ENCODE measurements at places on chromosomes 16 and 17. TPM values are rescaled to one million over a fixed set of nuclear protein-coding genes. Genes with fewer than 3 reads are reported as not detected.

CALB2 gene
- total RNA-seq, result 1.6 TPM

PLA2G10 gene
- total RNA-seq, result not detected

FOXF1 gene
- total RNA-seq, result 8.2 TPM

VWA3A gene
- total RNA-seq, result not detected

DRC3 gene
- 0.63 TPM for total RNA-seq

KRT12 gene
- not detected for total RNA-seq

ETV4 gene
- 210 TPM for total RNA-seq

OTOP2 gene
- not detected for total RNA-seq

ABCA3 gene
- 11.7 TPM for total RNA-seq

RAPGEFL1 gene
- total RNA-seq, result 2.9 TPM

DPEP2 gene
- total RNA-seq, result not detected

DNA sequence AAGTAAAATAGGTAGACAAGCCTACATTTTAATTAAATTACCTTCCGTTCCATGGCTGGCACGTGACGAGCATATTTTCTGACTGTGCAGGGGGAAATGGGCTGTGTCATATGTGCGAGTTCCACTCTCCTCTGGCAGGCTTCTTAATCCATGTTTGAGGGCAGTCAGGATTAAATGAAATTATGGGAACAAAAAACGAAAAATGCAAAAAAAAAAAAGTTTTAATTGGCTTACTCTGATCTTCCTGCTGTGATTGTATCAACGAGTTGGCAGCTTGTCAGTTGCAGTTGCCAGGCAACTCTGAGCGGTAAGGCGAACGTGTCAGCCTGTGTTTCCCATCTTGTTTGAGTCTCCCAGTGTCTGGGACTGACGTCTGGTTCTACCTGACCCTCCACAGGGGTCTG, 302.9 kb upstream of the XYLT1 start:
- no peak for DNase-seq

DNA sequence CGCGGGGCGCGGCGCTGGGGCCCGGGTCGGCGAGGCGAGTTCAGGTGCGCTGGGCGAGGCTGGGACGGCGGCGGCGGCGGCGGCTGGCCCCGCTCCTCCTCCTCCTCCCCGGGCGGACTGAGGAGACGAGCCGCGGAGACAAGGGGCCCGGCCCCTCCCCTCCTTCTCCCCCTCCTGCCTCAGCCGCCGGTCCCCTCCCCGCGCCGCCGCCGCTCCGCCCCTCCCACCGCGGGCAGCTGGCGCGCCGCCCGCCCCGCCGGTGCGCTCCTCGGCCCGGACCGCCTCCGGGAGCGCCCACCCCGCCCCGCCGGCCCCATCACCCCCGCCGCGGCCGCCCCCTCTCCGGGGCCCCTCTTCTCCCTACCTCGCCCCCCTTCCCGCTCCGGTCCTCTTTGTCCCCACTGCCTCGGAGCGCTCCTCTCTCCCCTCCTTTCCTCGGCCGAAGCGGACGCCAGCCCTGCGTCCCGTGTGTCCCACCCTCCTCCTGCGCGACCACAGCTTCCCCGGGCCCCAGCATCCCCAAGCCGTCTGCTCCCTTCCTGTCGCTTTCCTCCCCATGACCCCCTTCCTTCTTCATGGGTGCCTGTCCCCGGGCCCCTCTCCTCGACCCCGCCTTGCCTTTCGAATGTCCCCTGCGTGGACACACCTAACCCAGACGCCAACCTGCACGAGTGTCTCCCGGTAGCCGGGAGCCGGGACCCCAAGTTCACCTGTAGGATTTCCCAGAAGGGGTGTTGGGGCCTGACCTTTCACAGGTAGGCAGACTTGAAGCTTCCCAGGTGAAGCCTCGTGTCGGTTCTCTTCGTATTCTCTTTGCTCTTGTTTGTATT, at the start of gene TOX3:
Gene TOX3, minus strand, starts transcription at position 140 of the 830 bp plus-strand sequence. CDS start 420 bp downstream, outside the sequence.
- no peak for DNase-seq

- DNase-seq, result no peak
These were observed 95.6 kb downstream of the GRIN2A start for GRCh38 chr16:10086620-10087019.

GRCh38 chr16:31351942-31352325, 3.0 kb upstream of the ITGAX start:
- DNase-seq, result no peak

DNA sequence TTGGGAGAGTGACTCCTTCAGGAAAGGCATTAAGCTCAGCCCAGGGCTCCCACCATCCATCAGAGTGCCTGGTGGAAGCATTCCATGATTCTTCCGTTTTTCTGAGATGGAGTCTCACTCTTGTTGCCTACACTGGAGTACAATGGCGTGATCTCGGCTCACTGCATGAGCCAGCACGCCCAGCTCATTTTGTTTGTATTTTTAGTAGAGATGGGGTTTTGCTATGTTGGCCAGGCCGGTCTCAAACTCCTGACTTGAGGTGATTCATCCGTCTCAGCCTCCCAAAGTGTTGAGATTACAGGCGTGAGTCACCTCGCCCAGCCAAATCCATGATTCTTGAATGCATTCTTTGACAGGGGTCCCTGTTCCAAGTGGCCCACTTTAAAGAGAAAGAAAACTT, 23.1 kb downstream of the MIS12 start:
- no peak for DNase-seq

DNA sequence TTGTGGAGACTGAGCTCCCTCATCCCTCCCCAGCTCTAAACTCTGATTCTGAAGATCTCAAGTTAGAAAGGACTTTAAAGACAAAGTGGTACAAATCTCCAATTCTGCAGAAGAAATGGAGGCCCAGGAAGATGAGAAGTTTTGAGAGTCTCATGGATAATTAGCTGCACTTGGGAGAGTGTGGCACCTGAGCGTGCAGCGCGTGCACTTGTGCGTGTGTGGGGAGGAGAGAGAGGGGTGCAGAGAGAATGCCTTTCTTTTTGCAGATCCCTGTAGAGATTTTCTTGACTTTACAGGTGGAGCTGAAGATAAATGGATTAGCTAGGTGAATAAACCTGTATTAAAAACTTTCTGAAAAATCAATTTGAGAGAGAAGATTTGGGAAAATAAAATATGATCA, 14.8 kb upstream of the AKTIP start:
- DNase-seq, result no peak

GRCh38 chr17:51257150-51258081, 2.4 kb downstream of the MBTD1 start:
- no peak for DNase-seq

DNA sequence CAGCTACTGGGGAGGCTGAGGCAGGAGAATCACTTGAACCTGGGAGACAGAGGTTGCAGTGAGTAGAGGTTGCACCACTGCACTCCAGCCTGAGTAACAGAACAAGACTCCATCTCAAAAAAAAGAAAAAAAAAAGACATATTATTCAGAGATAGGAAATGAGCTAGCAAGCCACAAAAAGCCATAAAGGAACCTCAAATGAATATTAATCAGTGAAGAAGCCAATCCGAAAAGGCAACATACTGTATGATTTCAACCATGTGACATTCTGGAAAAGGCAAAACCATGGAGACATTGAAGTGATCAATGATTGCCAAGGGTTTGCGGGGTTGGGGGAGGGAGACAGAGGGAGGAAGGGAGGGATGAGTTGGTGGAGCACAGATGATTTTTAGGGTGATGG, 8.4 kb upstream of the EXOC7 start:
- no peak for DNase-seq

GRCh38 chr17:76027159-76027839, at the start of gene EVPL:
Gene EVPL (minus strand): TSS chr17:76027306. CDS start chr17:76027198, 108 bp downstream.
- peak; percentile 73 for DNase-seq

- DNase-seq, result no peak
These were observed 31.0 kb downstream of the TBX21 start for GRCh38 chr17:47763913-47764582.

DNA sequence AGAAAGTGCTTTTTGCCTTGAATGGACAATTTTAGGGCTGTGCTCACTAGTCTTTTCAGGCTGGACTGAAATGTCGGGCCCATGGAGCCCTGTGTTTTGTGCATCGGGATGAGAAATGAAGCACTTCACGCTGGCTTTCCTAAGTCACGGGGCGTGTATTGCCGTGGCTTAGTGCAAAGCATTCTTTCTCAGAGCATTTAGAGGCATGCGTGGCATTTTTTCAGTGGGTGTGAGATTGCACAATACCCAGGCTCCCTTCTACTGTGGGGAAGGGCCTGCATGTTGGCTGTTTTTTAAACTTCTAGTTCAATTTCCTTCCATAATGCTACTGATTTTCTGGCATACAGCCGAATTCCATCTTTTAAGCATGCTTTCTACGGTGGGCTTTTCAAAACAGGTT, 12.6 kb upstream of the POLR3E start:
- DNase-seq, result no peak

DNA sequence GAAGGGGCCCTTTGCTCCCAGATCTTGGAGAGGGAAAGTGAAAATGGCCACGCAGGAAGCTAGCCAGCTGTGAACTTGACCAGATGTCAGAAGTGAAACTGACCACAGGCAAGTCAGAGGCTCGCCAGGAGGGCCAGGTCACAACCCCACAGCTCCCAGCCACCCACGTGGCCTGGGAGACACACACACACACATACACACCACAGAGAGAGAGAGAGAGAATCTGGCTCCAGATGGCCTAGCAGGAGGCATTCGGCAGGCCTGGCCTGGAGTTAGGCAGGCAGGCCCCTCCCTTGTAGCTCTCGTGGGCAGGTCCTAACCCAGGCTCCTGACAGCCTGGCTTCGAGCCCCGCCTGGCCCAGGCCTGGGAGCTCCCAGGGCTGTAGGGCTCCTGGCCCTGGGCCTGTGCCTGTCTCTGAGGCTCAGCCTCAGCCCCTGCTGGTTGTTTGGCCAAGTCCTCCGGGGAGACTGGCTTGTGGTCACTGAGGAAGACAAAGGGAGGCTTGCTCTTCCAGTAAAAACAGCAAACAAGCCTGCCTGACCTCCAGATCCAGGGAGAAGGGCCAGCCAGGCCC, 20.2 kb downstream of the NGFR start:
- peak; percentile 14 for DNase-seq

DNA sequence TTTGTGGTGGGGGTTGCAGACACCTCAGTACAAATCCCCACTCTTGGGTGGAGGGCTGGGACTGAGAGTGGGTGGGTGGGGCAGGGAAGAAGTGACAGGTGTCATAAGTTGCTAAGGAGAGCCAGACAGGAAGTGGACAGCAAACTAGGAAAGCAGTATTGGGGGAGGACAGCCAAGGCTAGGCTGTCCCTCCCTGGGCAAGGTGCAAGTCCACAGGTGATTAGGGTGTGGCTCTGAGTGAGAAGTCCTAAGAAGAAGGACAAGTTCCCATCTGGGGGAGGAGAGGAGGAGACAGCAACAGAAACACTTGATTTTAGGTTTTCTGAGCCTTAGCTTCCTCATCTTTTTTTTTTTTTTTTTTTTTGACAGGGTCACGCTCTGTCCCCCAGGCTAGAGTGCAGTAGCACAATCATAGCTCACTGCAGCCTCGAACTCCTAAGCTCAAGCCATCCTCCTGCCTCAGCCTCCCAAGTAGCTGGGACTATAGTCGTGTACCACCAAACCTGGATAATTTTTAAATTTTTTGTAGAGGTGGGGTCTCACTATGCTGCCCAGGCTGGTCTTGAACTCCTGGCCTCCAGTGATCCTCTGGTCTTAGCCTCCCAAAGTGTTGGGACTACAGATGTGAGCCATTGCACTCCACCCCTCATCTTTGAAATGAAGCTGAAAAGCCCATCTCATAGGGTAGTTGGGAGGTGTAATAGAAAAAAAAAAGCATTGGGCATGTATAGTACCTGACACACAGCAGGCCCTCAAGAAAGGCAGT, 2.5 kb downstream of the MAPK3 start:
- DNase-seq, result no peak

DNA sequence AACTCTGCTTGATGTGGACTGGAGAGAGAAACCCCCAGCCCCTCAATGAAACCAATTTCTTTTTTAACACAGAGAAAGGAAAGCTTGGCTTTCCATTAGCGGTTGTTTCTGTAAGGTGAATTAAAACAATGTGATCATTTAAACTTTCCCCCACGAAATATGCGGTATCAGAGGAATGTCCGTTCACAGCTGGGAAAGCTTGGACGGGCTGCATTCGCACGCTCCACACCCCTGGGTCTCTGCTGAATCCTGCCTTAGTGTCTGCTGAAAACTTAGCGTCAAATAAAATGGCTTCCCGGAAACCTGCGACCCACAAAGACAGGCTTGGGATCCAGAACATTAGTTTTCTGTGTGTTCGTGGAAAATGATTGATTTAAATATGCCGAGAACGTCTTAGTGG, 71.7 kb downstream of the C16orf95 start:
- no peak for DNase-seq

DNA sequence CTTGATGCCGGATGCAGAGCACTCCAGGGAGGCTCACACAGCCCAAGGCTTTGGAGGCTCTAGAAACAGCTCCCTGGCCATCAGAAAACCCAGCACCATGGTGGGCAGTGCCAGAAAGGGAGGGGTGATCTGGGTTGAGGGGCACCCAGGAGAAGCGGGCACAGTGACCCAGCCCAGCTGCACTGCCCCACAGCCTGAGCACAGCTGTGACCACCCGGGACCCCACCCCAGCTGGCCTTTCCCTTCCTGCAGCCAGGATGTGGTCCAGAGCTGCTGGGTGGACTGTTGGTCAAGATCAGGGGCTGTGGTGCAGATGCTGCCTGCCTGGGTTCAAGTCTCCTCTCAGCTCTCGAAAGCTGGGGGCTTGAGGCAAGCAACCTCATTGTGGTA, 223.1 kb downstream of the ZNF423 start:
- no peak for DNase-seq

GRCh38 chr17:622356-622755, 92.3 kb downstream of the VPS53 start:
- peak; percentile 33 for DNase-seq

DNA sequence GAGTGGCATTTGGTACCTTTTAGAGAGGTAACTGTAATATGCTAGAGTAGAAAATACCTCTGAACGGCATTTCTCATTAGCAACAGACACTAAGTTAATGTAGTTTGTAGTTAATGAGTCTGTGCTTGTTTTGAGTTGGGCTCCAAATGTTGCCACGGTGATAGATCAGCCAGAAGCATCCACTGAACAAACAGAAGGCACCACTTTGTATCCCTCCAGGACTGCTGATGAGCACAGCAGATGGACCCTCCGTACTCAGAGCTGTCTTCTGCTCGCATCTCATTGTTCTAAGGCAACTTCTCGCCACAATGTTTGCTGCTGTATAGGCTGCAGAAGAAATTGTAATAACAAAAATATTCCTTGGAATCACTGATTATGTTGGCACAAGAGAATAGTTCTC, 56.1 kb downstream of the TNRC6C start:
- DNase-seq, result no peak

DNA sequence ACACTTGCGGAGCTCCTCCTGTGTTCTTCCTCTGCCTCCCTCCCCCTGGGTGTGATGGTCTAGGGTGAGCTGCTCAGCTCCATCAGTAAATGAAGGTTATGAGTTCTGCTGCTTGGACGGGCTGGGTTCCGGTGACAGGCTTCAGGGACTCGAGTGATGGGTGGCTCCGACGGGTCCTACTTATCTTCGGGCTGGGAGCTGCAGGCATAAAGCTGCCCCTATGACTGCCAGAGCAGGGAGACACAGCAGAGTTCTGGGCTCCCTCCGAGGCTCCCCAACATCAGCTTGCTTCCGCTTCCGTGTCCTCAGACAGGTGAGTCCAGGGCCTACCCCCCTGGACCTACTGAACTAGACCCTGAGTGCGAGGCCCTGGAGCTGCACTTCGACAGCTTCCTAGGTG, 11.3 kb upstream of the MLKL start:
- DNase-seq, result no peak

- DNase-seq, result no peak
These were observed 27.9 kb upstream of the AXIN2 start for GRCh38 chr17:65589321-65589720.

GRCh38 chr17:59160157-59161025, 4.8 kb downstream of the PRR11 start:
- DNase-seq, result no peak
